Osteocyte (in vitro differentiated cells): ENCODE measurements at places on chromosomes 5 and 9. TPM values are rescaled to one million over a fixed set of nuclear protein-coding genes. Genes with fewer than 3 reads are reported as not detected.

GRCh38 chr9:123738648-123739047 lies 191.3 kb downstream of the DENND1A start:
- H3K36me3 ChIP-seq: peaks cover 4% of the 10 kb centered on the region
- no peaks in the 10 kb centered on the region for H3K27me3 ChIP-seq
- no peak overlapping the region for H3K27ac ChIP-seq
- peaks cover 24% of the 10 kb centered on the region for H3K4me1 ChIP-seq
- no peak for DNase-seq
- H3K4me3 ChIP-seq: no peak overlapping the region

GRCh38 chr5:158380661-158381060 lies 521.7 kb upstream of the CLINT1 start:
- H3K27ac ChIP-seq: no peak overlapping the region
- no peak overlapping the region for H3K4me3 ChIP-seq
- H3K36me3 ChIP-seq: peaks cover 3% of the 10 kb centered on the region

DNA sequence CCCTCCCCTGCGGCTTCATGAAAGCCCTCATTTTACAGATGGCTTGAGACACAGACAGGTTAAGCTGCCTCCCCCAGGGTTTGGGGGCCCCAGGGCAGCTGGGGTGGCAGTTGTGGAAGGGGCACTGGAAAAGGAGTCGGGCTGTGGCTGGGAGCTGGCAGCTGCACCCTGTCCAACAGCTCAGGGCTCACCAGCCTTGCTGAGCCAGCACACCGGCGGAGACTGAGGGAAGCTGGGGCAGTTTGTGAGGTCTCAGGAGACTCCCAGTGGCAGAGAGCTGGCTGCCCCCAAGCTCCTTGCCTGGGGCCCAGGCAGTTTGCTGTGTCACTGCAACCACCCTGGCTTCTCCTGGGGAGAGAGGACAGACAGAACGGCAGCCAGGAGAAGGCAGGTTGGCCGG lies 34.8 kb upstream of the RAPGEF1 start:
- H3K4me1 ChIP-seq: no peaks in the 10 kb centered on the region
- DNase-seq: no peak
- H3K27ac ChIP-seq: no peak overlapping the region
- no peaks in the 10 kb centered on the region for H3K36me3 ChIP-seq
- peaks cover 21% of the 10 kb centered on the region for H3K27me3 ChIP-seq

- DNase-seq: no peak
- H3K4me1 ChIP-seq: no peaks in the 10 kb centered on the region
- H3K27me3 ChIP-seq: no peaks in the 10 kb centered on the region
- H3K4me3 ChIP-seq: no peak overlapping the region
Observed at GRCh38 chr9:2745560-2746380, 28.5 kb downstream of the KCNV2 start.

GRCh38 chr9:72119853-72120252 lies 29.4 kb upstream of the GDA start:
- H3K27me3 ChIP-seq: no peaks in the 10 kb centered on the region
- DNase-seq: no peak
- H3K36me3 ChIP-seq: no peaks in the 10 kb centered on the region
- no peak overlapping the region for H3K4me3 ChIP-seq

DNA sequence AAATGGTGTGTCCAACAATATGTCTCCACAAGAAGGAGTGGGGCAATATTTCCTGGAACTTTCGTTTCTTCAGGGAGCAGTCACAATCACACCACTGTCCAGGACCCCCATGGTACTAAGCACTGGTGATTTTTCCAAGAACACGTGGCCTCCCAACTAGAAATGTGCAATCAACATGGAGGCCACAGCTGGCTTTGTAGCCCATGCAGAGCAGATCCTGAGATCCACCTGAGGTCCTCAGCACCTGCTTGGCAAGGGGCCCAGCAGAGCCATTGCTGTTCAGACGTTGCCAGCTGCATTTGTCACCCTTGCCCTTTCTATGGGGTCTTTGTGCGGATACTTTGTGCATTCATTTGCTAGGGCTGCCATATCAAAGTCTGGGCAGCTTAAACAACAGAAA lies 334.5 kb upstream of the IRX4 start:
- no peak overlapping the region for H3K4me3 ChIP-seq
- DNase-seq: peak; percentile 64
- H3K36me3 ChIP-seq: no peaks in the 10 kb centered on the region
- no peaks in the 10 kb centered on the region for H3K4me1 ChIP-seq
- H3K27me3 ChIP-seq: no peaks in the 10 kb centered on the region
- no peak overlapping the region for H3K27ac ChIP-seq

FBXO4 gene
- 4.2 and 6.9 TPM in 2 replicates for total RNA-seq

SAXO1 gene
- total RNA-seq: not detected in 2 replicates
